ENCODE measurements at places on chromosomes 4 and X.

DNA sequence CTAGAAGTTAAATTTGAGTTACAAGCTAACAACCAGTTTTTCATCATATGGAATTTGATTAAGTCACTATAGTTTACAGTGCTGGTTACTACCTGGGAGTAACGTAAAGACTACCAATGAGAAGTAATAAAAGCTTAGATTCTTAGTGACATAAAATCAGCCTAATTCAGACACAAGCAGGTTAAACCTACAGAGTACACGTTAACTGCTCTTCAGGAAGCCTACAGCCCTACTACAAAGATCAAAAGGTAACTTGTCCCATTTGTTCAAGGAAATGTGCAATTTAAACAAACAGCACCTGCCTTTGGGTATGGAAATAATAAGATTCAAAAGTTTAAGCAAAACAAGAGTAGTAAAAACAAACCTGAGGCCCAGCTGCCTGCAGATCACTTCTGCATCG, 21.5 kb downstream of the PRSS12 start:
- no peak for DNase-seq

DNA sequence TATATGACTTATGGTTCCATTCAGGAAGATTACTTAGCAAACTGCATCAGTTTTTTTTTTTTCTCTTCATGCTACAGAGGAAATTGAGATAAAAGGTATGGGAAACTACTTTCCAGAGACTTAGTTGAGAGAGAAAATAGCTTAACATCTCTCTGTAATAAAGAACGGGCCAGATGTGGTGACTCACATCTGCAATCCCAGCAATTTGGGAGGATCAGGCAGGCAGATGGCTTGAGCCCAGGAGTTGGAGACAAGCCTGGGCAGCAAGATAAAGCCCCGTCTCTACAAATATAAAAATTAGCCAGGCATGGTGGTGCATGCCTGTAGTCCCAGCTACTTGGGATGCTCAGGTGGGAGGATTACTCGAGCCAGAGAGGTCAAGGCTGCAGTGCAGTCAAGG, 271.2 kb upstream of the TENM3 start:
- no peak for DNase-seq

DNA sequence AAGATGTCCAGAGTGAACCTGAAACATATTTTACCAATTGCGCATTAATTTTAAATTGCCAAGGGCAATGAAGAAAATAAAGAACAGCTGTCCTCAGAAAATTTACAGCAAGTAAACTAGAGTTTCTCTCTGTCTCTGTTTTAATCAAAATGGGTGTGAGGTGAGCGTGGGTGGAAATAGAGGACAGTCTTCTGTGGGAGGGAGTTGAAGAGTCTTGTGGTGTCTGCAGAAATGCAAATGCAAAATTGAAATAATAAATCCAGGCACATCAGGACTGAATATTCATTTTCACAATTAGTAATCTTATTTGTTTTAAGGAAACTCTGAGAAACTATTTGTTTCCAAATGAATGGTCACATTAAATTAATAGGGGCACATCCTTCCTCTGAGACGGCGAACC, 192.0 kb downstream of the ARHGAP10 start:
- DNase-seq = no peak

DNA sequence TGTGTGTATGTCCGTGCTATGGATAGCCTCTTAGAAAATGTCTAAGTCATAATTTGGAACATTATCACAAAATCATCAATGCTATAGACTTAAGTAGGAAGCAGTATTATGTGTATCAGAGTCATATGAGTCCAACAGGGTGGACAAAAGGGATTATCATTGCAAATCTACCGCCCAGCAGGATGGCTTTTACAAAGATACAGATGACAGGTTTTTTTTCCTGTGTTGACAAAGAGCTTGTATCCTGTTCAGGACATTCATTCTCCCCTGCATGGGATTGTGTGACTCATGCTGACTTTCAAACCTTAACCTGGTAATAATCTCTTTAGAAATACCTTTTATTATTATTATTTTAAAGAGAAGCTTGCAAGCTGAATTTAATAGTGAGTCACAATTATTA, 310.3 kb upstream of the GNPDA2 start:
- DNase-seq = no peak

DNA sequence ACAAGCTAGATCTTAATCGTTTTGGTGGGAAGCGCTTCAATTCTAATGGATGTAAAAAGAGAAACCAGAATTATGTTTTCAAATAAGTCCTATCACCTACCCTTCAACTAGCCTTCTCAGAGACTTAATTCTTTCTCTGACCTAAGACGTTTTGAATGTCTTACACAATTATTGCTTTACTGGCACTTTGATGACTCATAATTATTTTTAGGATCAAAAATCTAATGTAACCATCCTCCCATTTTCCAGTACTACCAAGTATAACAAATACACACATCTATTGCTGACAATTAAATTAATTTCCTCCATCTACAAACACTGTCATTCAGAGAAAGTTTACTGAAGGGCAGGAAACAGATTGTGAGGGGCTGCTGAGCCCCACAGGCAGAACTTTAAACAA, 108.6 kb downstream of the PPP3CA start:
- no peak for DNase-seq

DNA sequence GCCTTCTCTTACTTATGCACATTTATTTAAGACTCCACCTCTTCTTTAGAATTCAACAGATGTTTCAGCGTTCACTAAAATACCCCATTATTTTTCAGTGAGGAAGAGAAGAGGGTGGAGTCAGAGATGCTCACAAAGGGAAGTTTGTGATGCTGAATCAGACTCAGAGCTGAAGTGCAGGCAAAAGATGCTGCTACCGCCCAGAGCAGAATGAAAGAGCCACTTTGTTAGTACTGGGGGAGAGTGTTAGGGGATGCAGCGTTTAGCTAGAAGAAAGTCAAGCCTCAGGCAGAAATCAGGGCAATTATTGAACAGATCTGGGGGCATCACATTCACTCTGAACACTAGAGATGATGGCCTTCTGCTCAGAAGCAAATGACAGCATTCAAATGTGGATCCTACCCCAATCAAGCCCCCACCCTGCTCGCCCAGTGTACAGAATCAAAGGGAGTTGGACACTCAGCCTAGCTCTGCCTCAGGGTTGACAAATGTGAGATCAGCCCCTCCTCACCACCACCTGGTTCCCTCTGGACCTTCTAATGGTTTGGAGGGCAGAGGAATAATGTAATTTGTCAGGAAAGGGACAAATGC, 138.3 kb downstream of the UNC5C start:
- no peak for DNase-seq

DNA sequence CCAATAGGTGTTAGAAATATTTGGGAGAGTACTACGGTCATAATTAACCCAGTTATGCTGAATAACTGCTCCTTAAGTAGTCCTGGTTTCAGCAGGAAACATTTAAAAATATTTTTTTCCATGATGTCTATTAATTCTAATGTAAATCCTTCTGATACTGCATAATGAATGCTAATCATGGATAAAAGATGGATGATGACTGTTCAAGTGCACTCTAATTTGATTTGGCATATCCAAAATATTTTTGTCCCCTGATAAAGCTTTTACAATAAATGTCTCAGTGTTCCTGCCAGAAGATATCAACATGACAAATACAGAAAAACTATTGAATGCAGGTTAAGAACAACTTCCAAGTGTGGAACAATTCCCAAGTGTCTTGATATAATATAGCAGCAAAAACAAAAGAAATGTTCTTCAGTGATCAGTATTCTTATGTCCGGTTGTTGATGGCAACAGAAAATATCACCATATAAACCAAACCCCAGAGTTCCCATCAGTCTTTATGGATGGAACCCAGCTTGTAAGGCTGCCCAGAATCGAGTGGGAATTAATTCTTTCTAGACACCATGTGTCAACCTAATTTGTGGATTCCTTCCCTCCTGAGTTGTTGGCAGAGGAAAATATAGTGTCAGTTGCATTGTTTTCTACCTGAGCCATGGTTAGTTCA, 205.4 kb upstream of the GK2 start:
- no peak for DNase-seq

GRCh38 chrX:54979432-54979831, 14.6 kb downstream of the PFKFB1 start:
- no peak for DNase-seq

DNA sequence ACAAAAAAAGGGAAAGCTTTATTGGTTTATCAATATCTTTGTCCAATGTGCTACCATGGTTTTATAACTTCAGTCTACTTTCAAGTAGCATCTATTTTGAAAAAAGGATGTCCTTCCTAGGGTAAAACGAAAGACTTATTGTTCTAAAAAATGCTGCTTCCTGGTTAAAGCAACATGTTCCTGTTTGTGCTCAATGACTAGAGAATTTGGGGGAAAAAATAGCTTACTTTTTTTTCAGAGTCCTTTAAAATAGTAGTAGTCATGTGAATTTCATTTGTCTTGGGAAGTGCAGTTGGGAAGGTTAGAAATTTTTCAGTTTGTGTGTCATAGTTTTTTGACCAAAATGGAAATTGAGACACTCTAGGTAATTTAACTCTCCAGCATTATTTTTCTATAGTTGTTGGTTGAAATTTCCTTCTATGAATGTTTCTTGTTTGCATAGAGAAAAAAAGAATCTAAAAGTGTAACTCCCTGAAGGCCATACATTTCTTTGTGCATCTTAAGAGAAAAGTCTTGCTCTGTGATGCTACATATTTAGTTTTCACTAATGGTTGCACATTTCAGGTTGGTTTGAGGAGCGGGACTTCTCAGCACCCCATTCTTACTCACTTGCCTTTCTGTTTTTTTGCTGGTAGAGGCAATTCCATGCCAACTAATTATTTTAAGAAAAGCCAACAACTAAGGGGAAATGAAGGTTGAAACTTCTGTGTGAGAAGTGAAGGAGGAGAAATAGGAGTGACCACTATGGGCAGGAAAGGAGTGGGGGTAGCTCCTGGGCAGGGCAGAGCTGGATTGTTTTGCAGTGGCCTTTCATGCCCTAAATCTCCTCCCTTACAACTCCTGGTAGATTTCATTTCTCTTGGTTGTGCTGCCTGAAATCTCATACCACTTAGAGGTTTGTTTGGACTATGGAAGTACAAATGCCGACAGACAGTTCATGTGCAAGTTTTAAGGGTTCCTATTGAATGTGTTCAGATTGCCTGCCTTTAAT, 76.4 kb downstream of the RAPGEF2 start:
- DNase-seq = no peak

DNA sequence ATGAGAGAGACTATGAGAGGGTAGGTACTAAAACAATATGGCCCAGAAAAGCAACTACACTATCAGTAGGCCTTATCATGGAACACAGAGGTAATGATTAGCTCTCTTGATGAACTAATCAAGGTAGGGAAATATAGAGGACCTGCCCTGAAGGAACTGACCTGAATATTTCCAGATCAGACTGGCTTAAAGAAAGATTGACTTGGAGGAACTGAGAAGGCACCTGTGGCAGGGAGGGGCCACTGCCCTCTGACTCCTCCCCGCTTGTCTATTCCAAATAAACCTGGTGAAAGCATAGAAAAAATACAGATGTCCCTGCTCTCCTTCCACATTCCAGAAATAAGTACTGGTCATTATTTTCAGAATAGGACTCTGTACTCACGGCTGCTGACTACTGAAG, 5.5 kb downstream of the RPS6KA6 start:
- DNase-seq = no peak

DNA sequence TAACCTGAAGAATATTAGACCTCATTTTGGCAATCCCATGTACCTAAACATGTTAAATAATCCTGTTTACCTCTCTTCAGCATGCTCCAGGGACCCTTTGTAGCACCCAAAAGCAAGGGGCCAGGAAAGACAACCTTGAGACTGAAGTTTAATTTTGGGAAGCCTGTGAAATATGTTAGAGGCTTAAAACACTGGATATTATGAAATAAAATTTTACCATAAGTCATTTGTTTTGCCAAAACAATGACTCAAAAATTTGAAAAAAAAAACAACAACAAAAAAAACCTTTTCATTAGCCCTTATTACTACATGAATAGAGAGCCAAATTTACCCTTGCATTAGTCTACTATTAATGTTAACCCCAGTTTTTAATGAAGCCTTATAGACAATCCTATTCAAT, 49.7 kb downstream of the HMGB2 start:
- DNase-seq = no peak
